Pancreas (tissue), 10 donors: ENCODE measurements at places on chromosomes 7 and 10. TPM values are rescaled to one million over a fixed set of nuclear protein-coding genes. Genes with fewer than 3 reads are reported as not detected.
A peak's percentile ranks its signal among the peaks of the same experiment; 100 is the strongest.

- no peak for DNase-seq
These were observed 28.9 kb upstream of the SVIL start for GRCh38 chr10:29663718-29664117.

DNA sequence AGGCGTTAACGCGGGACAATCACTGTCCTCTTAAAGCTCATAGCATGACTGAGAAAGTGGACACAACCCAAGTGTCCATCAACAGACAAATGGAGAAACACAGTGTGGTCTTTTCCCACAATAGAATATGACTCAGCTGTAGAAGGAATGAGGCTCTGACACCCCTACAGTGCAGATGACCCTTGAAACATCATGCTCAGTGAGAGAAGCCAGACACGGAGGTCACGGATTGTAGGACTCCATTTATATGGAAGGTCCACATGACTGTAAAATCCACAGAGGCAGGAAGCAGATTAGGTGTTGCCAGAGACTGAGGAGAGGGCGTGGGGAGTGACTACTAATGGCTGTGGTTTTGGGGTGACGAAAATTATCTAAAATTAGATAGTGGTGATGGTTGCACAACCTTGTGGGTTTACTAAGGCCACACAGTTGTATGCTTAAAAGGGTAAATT, 6.1 kb upstream of the NCAPG2 start:
- DNase-seq: no peak

GRCh38 chr7:84697506-84697905, 489.4 kb downstream of the SEMA3D start:
- DNase-seq: no peak

- no peak for DNase-seq
These were observed 736 bp downstream of the MINDY4 start for GRCh38 chr7:30771880-30772425.

GRCh38 chr7:7185371-7185989, 3.1 kb downstream of the C1GALT1 start:
- no peak for DNase-seq

GRCh38 chr7:99191869-99192596, 15.9 kb downstream of the KPNA7 start:
- no peak for DNase-seq

- DNase-seq: no peak
These were observed 147.3 kb upstream of the CDCA7L start for GRCh38 chr7:22093001-22093400.

DNA sequence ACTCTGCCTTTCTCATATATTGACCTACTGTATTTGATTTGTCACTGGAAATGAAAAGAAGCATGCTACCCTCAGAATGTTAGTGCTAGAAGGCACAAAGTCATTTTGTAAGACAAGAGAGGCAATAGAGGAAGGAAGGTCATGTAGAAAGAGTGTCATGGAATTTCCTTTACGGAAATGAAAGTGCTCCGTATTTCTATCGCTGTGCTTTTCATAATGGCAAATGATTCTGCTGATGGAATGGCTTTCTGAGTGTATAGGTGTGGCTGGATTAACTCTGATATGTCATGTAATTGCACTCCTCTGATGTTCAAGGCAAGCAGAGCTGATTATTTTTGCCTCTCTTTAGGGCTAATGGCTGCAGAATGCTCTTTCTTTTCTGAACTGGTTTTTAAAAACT, 15.5 kb upstream of the STEAP4 start:
- no peak for DNase-seq

- DNase-seq: no peak
These were observed 7.4 kb upstream of the ZMYND11 start for GRCh38 chr10:127612-128432.

GRCh38 chr7:150370612-150371071, 2.0 kb downstream of the REPIN1 start:
- DNase-seq: no peak

DNA sequence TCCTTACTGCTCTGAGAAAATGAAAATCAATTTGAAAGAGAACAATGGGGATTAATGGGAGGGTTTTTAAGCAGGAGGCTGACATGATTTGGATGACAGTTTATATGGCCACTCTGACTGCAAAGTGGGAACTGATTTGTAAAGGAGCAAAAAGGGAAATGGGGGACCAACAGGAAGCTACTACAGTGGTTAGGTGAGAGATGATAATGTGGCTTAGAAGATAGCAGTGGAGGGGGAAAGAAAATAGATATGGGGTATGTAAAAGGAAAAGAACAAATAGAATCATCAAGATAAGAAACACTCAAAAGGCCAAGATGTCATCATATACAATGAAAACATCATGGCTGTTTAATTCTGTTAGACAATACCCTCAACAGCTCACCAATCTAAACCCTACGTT, 177.5 kb downstream of the ANK3 start:
- DNase-seq: no peak

DNA sequence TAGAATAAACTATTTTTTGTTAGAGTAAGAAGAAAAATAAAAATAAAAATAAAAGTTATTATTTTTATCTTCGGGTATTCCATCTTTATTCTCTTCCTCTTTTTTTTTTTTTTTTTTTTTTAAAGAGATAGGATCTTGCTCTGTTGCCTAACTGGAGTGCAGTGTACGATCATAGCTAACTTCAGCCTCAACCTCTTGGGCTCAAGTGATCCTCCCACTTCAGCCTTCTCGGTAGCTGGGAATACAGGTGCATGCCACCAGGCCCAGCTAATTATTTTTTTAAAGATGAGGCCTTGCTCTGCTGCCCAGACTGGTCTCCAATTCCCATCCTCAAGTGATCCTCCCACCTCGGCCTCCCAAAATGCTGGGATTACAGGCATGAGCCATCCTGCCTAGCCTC, 15.4 kb downstream of the STAM start:
- DNase-seq: no peak

DNA sequence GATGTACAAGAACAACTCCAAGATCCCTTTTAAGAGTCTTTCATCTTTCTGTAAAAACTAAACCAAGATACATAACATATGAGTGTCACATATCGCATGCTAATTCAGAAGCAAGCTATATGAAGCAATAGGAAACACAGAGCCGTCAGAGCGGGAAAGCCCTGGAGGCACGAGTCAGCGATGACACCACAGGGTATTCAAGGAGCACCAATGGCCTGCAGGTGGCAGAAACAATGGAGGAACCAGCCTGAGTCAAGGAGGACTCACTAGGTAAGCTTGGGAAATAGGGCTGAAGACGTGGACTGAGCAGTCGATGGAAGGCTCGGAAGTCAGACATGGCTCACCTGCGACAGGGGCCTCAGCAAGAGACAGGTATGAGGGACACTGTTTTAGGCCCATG, 214.4 kb downstream of the FAM107B start:
- no peak for DNase-seq

GRCh38 chr10:31999070-31999660, 57.1 kb downstream of the KIF5B start:
- DNase-seq: no peak

DNA sequence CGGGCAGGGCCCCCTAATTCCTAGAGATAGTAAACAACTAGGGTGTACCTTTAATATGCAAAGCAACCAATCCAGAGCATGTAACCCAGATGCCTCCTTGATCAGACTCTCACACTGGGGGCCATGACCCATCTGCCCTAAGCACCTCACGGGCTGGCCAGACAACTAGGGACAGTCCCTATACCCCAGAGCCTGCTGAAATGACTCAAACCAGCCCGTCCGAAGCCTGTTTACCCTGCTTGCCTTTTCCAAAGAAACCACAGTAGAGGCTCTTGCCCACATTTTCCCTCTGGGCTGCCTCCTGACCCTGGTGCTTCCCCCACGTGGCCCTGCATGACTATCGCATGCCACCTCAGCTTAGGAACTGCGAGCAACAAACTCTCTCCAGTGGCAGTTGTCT, 46.2 kb downstream of the RGS10 start:
- DNase-seq: no peak

- no peak for DNase-seq
These were observed 6.4 kb downstream of the NOBOX start for GRCh38 chr7:144397086-144397485.

DNA sequence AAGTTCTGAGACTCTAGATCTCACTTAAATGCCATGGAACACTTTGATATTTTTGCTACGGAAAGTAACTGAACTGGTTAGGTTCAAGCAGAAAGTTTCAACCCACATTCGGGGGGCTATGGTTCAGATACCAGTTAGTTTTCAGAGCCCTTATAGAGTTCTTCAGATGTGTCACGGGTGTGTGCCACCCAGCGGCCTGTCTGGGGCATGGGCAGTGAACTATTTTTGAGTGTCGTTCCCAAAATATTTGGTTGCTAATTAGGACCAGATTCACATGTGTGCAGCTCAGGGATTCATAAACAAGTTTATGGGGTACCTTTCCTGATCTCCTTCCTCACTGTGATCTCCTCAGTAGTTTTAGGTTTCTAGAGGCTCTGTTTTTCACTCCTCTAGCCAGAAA, 271.9 kb downstream of the C7orf25 start:
- no peak for DNase-seq

DNA sequence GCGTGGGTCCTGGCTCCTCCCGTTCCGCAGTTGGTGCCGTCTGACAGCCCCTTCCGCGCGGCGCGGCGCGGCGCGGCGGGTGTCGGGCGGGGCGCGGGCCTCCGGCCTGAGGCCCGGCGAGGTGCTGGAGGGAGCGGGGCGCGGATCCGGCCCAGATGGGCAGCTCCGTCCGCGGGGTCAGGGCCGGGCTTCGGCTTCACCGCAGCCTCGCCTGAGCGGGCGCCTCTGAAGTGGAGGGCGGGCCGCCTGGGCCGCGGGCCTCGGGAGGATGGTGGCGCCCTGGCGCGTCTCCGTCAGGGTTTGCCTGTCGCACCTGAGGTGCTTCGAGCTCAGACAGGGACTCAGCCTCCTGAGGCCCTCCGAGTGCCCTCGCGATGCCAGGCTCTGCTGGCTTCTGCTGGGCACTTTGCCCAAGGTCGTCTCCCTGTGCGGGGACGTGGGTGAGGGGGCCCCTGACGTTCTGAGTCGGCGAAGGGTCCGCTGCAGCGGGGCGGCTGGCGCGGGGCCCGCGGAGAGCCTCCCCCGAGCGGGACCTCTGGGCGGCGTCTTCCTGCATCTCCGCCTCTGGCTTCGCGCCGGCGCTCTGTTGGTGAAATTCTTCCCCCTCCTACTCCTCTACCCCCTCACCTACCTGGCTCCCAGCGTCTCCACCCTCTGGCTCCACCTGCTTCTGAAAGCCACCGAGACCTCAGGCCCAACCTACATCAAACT, 473 bp downstream of the ADCK2 start:
- peak; percentile 79 for DNase-seq

DNA sequence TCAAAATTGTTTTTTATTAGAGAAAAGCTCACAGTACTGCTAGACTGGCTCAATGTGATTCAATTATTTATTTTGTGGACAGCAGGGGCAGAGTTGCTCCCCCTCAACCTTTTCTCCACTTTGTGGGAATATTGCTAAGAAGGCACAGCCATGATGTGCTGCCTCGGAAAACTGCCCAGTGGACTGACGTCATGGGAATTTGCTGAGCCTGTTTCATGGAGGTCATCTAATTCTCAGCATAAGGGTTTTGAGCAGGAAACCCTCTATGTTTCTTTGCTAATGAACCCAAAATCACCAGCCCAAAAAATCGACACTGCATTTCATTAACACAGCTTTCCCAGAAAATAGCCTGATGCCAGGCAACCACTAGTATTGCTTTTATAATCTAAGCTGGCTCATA, 228.8 kb upstream of the FAM3C start:
- DNase-seq: no peak

Gene TSPAN14
- polyA plus RNA-seq: 18.8 TPM

Gene LRRC4
- polyA plus RNA-seq: 2.4 TPM

Gene FKBP9
- polyA plus RNA-seq: 20.0 TPM

Gene A1CF
- 4.0 TPM for polyA plus RNA-seq

Gene PDCD4
- polyA plus RNA-seq: 283 TPM

Gene PRKG1
- 1.2 TPM for polyA plus RNA-seq

Gene IFIT1B
- 0.05 TPM for polyA plus RNA-seq

Gene ALDH18A1
- polyA plus RNA-seq: 22.0 TPM

Gene GIMAP2
- polyA plus RNA-seq: 2.3 TPM

Gene ZFAND4
- polyA plus RNA-seq: 2.2 TPM

Gene IFIT2
- 1.6 TPM for polyA plus RNA-seq

Gene OPN1SW
- not detected for polyA plus RNA-seq

Gene CALHM3
- polyA plus RNA-seq: 0.11 TPM

Gene RBAK
- polyA plus RNA-seq: 5.1 TPM

Gene PRXL2A
- polyA plus RNA-seq: 18.6 TPM
